ENCODE measurements at places on chromosomes 1 and 21.

- no peak for DNase-seq
These were observed 10.2 kb upstream of the RBM8A start for GRCh38 chr1:145937436-145937835.

DNA sequence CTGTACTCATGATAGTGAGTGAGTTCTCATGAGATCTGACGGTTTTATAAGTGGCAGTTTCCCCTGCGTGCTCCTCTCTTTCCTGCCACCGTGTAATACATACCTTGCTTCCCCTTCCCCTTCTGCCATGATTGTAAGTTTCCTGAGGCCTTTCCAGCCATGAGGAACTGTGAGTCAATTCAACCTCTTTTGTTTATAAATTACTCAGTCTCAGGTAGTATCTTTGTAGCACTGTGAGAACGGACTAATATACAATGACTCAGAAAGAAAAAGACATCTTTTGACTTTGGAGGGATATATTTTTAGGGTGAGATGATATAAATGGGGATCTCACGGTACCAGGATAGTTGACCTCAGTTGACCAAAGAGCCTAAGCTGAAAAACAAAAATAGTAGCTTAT lies 74.7 kb upstream of the BACH1 start:
- DNase-seq: no peak

- no peak for DNase-seq
These were observed 82.9 kb downstream of the LHX4 start for GRCh38 chr1:180312926-180313325.

- no peak for DNase-seq
These were observed 8.6 kb downstream of the KCNC4 start for GRCh38 chr1:110218739-110219138.

DNA sequence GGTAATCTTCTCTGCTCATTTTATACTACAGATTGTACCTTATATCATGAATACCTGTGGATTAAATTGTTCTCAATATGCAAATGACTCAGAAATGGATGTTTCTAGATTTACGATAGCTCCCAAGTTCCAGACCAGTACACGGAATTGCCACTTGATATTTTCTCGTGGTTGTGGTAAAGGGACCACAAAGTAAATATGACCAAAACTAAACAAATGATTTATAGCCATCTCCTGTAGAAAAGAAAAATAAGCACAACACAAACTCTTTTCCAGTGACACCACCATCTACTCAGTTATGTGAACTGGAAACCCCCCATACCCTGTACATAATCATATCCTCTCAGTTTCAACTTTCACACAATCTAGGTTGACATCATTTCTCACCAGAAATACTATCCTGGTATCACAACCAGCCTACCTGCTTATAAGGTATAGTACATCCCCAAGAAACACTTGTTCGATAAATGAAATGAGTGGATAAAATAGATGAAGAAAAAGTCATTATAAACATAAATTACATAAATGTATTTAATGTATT lies 172.3 kb downstream of the ADGRL4 start:
- no peak for DNase-seq

DNA sequence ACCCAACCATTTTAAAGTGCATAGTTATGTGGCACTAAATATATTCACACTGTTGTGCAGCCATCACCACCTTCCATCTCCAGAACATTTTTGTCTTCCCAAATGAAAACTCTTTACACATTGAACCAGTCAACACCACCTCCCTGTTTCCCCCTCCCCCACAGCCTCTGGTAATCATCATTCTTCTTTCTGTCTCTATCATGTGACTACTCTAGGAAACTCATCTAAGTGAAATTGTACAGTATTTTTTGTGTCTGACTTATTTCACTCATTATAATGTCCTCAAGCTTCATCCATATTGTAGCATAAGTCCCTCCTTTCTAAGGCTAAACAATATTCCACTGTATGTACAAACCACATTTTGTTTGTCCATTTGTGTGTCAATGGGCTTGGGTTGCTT lies 128.0 kb downstream of the RUNX1 start:
- DNase-seq: no peak

DNA sequence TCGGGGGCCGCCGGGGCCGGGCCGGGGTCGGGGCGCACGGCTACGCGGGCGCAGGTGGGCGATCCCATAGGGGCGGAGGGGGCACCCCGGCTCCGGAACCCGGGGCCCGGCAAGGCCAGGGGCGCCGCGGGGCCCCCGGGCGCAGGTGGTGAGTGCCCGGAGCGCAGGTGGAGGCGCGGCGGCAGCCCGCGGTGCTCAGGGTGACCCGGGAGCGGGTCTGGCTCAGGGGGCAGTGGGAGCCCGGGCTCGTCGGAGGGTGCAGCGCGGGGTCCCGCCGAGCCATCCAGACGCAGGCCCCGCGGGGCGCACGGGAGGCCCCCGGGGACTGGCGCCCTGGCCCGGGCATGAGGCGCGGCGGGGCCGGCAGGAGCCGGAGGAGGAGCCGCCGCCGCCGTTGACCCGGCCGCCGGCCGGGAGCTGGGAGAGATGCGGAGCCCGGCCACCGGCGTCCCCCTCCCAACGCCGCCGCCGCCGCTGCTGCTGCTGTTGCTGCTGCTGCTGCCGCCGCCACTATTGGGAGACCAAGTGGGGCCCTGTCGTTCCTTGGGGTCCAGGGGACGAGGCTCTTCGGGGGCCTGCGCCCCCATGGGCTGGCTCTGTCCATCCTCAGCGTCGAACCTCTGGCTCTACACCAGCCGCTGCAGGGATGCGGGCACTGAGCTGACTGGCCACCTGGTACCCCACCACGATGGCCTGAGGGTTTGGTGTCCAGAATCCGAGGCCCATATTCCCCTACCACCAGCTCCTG lies 489 bp downstream of the CELSR2 start:
- peak; percentile 60 for DNase-seq

- no peak for DNase-seq
These were observed 12.6 kb upstream of the KLF18 start for GRCh38 chr1:44154049-44154448.

DNA sequence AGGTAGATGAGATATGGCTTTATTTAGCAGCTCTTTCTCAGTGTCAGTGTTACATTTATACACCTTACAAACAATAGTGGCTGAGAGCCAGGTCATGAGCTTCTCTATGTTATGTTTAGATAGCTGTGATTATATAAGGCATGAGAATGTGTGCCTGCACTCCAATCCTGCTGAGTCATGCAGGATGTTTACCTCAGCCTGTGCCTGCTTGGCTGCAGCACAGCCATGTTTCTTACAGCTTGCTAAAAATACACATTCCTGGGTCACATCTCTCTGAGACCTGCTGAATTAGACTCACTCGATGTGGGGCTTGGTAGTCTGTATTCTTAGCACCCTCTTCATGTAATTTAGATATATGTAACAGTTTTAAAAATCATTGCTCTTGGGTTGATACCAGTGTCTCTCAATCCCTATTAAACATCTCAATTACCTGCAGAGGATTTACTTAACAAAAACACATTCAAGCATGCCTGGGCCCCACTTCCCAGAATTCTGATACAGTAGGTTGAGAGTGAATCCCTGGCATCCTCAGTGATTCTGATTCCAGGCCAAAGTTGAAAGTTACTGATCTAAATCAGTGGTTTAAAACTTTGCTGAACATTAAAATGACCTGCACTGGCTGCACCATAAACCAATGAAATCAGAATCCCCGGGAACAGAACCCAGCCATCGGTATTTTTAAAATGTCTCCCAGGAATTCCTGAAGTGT lies 107.5 kb downstream of the GDAP2 start:
- peak; percentile 62 for DNase-seq

- DNase-seq: no peak
These were observed 44.8 kb downstream of the UCHL5 start for GRCh38 chr1:193014400-193014799.

DNA sequence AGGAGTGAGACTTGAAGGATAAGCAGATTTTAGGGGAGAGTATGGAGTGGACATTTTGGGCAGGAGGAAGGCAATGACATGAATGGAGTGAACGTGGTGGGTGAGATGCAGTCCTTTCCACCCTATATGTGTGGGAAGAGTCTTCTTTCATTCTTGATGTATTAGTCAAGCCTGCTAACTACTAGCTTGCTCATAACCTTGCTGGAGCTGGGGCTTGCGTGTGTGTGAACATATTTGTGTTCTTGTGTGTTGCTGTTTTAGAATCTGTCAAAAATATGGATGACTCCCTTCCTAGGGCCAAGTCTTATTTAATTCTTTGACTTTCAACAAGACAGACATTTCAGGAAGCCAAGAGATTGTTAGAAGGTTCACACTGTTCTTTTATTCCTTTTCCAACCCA lies 132.7 kb downstream of the UCK2 start:
- no peak for DNase-seq

- DNase-seq: no peak
These were observed 2.4 kb downstream of the TMCC2 start for GRCh38 chr1:205229916-205230700.

GRCh38 chr1:87202922-87203655 lies 125.6 kb upstream of the LMO4 start:
- DNase-seq: no peak

GRCh38 chr1:48652334-48652733 lies 124.4 kb downstream of the BEND5 start:
- no peak for DNase-seq

GRCh38 chr1:171654942-171655745 lies 2.7 kb upstream of the MYOC start:
- DNase-seq: no peak

- peak; percentile 50 for DNase-seq
These were observed 86.5 kb upstream of the ATP1A1 start for GRCh38 chr1:116286541-116286971.

DNA sequence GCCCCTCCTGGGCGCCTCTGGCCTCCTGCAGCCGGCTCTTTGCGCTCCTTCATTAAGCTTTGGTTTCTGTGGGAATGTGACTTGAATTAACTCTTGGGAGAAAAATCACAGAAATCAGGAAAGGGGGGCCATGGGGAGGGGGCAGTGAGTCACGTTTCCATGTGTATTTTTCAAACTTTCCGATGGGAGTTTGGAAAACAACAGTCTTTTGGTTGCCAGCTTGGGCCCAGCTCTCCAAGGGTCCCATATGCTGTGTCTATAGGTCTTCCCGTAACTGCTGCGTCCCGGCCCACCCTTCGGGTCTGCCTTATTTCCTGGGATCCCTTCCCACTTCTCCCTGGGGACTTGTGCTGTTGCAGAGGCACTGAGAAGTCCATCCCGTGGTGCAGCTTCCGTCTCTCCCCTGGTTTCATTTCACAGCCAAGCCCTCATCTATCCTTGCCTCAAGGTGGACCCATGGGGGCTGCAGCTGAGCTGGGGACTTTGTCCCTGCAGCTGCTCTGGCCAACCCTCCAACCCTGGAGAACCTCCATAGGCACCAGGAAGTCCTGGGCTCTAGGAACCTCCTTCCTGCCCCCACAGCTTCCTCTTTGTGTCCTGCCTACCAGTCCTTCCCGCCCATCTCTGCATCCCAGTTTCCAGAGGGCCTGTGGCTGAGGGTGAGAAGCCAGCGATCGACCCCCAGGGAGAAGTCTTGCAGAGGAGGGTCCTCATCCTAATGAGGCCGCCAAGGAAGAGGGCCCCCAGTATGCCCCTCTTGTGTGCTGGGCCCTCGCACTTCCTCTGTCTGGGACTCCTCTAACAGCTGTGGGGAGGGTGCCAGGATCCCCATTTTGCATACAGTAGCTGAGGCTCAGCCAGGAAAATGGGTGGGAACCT lies 11.6 kb upstream of the LMNA start:
- no peak for DNase-seq

- DNase-seq: no peak
These were observed 3.4 kb downstream of the PRELP start for GRCh38 chr1:203478986-203479385.

DNA sequence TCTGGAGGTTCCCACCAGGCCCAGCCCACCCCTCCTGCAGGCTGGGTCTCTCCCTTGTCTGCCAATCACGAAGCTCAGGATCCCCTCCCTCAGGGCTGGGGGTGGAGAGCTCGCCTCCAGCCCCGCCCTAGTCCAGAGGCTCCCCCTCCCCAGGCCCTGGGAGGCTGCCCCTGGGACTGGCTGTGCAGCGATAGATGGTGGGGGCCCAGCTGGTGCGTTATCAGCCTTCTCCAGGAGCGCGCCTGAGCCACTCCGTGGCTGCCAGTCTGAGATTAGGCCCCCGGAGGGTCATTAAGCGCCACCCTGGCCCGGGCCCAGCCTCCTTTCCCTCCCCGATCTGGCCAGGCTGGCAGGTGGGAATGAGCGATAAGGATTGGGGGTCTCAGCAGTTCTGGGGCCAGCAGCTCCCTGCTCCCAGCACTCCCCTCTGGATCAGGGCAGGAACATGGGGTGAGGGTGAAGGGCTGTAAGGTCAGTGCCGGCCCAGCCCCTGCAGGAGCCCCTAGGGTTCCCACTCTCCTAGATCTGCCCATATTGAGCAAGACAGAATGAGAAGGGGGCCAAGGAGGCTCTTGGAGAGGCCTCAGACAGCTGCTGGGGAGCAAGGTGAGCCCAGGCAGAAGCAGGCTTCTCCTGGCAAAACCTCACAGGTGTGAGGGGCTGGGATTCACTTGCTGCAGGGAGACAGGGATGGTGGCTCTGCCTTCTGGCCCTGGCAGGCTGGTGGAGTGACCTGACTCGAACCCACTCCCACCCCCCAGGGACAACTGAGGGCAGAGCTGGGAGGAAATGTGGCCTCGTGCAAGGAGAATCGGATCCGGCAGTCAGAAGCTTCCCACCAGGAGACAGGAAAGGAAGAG lies 8.5 kb downstream of the PDZK1IP1 start:
- DNase-seq: no peak

GRCh38 chr1:2561898-2562895 lies 6.0 kb downstream of the TNFRSF14 start:
- DNase-seq: no peak

DNA sequence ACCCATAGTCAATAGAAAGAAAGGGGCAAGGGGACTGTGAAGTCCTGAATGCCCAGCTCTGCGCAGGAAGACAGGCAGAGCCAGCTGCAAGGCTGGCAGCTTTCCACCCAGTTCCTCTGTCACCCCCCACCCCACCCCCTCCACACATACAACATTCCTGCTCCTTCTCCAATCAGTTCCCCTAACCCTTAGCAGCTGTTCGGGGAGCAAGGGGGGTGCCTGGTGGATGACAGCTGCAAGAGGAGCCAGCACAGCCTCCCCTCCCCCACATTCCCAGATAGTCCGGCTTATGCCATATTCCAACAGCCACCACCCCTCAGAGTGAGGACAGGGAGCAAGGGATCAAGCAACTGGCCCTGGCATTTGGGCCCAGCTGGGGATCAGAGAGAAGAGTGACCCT lies 9.7 kb downstream of the ARHGEF2 start:
- DNase-seq: no peak

- DNase-seq: no peak
These were observed 95.6 kb upstream of the TSPAN2 start for GRCh38 chr1:115184951-115185331.

Measured in urothelium cell line (cell line).